Naive thymus-derived CD4-positive, alpha-beta T cell (primary cell): ENCODE measurements at places on chromosomes 3 and 15.

DNA sequence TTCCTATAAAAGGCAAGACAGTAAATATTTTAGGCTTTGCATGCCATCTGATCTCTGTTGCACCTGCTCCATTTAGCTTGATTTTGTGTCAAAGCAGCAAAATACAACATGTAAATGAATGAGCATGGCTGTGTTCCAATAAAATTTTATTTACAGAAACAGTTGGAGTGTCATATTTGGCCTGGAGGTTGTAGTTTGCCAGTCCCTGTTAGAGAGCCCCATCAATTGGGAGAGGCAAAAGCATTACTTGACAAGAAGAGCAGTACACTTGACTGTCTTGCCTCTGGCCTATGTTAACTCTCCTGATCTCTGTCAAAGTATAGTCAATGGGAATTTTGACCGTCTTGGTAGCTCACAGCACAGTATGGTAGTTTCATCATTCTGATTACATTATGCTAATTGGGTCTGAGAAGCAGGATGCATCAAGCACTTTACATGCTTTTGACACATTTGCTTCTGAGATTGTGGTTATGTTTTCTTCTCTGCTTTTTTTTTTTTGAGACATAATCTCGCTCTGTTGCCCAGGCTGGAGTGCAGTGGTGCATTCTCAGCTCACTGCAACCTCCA, 35.4 kb downstream of the SLC28A2 start:
- no peak overlapping the region for H3K4me3 ChIP-seq
- H3K36me3 ChIP-seq = no peaks in the 10 kb centered on the region
- DNase-seq = no peak
- no peak overlapping the region for H3K27ac ChIP-seq

DNA sequence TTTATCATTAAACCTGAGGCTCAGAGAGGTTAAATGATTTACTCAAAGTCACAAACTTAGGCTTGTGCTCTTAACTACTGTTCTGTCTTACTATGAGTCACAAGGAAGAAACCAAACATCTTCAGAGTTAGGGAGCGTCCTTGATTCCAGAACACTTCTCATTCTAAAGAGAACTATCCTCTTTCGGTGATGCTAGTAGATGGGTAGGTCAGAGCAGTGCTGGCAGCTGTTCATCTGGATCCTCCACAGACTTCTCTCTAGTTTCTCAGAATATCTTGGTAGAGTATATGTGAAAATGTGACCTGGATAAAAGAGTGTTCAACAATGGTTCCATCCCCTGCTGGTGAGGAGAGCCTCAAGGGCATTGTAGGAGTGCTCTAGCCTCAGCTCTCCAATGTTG, 3.3 kb downstream of the ARL6IP5 start:
- peak overlapping the region; percentile 76 for H3K27ac ChIP-seq
- no peaks in the 10 kb centered on the region for H3K27me3 ChIP-seq
- H3K4me1 ChIP-seq = peaks cover 57% of the 10 kb centered on the region
- peak overlapping the region; percentile 12 for H3K4me3 ChIP-seq

DNA sequence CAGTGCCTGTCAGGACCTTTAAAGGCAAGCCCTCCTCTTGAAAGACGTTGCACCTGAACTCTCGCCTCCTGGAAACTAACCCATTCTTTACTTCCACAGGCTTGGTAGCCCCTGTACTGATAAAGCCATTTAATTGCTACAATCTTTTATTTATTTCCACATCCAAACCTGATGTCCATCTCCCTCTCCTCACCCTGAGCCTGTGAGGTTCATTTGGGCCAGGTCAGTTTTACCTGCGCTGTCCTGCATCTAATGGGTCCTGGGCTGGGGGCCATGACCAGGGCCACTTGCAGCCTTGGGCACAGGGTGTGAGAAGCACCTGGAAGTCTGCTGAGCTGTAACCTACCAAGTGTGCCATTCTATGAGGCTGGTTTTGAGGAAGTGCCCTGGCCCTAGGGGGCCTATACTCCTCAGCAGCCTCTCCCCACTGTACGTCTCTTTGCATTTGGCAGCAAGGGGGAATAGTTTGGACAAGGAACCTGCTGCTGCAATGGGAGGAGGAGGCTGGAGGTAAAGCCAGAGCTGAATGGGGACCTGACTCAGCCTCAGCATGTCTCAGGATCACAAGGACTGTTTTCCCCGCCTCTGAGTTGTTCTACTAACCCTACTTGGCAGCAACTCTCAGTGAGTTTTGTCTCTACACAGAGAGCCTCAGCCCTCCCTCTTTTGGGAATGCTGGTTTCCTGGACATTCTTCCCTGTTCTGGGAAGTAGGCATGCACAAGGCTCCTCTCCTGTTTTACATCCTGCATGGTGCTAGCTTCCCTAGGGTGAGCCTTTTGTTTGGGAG, 53.8 kb downstream of the WDR76 start:
- no peaks in the 10 kb centered on the region for H3K27me3 ChIP-seq
- H3K36me3 ChIP-seq = no peaks in the 10 kb centered on the region
- H3K27ac ChIP-seq = no peak overlapping the region
- no peak overlapping the region for H3K4me3 ChIP-seq
- H3K4me1 ChIP-seq = no peaks in the 10 kb centered on the region
- DNase-seq = no peak

DNA sequence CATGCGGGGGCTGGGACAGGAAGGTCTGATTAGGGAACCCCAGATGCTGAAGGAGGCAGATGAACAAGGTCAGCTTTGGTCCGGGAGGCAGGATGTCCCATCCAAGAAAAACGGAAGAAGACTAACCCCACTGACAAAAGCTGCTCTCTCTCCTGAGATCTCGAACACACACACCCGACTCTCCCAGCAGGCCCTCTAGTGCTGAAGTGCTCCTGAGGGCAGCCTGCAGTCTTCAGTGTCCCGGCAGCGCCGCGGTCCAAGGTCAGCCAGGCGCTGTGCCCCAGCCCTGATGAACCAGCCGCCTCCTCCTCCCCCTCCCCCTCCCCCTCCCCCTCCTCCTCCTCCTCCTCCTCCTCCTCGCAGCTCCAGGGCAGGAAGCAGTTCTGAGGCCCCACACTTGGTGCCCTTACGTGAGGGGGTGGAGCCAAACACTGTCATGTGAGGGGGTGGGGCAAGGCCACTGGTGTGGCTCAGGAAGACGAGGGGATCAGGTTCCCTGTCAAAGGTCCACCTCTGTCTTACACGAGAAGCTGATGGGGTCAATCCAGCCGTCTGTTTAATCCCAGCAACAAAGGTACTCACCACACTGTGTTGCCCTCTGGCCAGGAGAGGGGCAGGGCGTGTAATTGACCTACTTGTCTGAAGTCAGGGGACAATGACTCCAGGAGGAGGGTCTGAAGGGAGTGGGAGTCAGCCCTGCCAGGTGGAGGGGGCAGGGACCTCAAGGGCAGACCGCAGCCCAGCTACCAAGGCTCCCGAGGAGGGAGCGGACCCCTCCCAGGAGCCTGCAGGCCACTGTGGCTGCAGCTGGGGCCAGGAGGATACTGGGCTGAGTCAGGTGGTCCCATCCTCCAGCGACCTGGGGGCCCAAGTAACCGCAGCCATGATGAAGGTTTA, 34.3 kb downstream of the PRR23E start:
- no peaks in the 10 kb centered on the region for H3K27me3 ChIP-seq
- H3K4me1 ChIP-seq = peaks cover 5% of the 10 kb centered on the region
- DNase-seq = no peak
- no peak overlapping the region for H3K4me3 ChIP-seq
- no peaks in the 10 kb centered on the region for H3K36me3 ChIP-seq
